HT1080 (cell line): ENCODE measurements at places on chromosomes 6 and 20. TPM values are rescaled to one million over a fixed set of nuclear protein-coding genes. Genes with fewer than 3 reads are reported as not detected.

LRRN4 gene
- total RNA-seq = 0.13 TPM in 1 of 2 replicates, not detected in the other

CCN6 gene
- total RNA-seq = not detected in 2 replicates

TULP4 gene
- total RNA-seq = 24.9 and 27.8 TPM in 2 replicates

SRSF12 gene
- total RNA-seq = not detected in 2 replicates

VSTM2L gene
- 0.27 TPM in 2 replicates for total RNA-seq

CFAP61 gene
- 0.35 TPM in 1 of 2 replicates, not detected in the other for total RNA-seq

VAPB gene
- 5.5 and 14.2 TPM in 2 replicates for total RNA-seq

FNDC1 gene
- not detected in 2 replicates for total RNA-seq

EYA2 gene
- total RNA-seq = not detected in 2 replicates

CPXM1 gene
- total RNA-seq = not detected in 2 replicates

ASIP gene
- total RNA-seq = not detected in 2 replicates

TUBB2B gene
- 0.10 TPM in 1 of 2 replicates, not detected in the other for total RNA-seq

DNA sequence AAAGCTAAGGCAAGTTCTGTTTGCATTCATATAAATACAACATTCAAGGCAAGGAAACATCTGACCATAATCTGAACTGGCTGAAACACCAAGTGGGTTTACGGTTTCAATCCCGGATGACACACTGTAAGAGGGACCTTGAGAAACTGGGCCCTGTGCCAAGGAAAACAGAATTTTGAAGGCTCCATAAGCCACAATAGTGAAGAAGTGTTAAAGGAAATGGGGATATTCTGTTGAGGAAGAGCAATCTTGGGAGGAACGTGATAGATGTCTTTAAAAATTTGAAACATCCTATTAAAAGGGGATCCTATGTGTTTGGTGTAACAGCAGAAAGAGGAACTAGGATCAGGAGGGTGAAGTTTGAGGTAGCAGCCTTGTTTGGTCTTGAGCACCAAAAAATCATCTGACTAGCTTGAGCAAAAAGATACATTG is 82.4 kb upstream of the TAB2 start:
- peak; percentile 84 for DNase-seq

DNA sequence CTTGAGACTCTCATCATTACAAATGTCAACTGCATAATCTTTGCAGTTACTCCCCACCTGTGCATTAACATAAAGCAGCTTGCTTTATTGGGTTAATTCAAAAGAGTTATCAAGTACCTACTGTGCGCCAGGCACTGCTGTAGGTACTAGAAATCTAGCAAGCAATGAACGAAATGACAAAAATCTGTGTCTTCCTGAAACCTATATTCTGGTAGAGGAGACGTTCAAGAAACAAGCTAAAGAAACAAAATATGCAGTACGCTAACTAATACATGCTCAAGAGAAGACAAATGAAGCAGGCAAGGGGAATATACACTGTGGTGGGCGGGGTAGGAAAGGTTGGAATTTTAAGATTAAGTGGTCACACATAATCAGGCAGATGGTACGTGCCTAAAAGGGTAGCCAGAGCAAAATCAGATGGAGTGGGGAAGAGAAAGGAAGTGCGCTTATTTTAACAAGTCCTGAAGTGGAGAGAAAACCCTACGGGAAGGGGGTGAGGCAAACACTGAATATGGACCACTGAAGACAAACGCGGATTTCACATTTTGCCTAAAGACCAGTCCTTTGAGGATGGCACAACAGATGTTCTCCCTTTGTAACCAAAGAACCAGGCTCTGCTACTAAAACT is 1.2 kb downstream of the ELOVL2 start:
- DNase-seq = no peak

DNA sequence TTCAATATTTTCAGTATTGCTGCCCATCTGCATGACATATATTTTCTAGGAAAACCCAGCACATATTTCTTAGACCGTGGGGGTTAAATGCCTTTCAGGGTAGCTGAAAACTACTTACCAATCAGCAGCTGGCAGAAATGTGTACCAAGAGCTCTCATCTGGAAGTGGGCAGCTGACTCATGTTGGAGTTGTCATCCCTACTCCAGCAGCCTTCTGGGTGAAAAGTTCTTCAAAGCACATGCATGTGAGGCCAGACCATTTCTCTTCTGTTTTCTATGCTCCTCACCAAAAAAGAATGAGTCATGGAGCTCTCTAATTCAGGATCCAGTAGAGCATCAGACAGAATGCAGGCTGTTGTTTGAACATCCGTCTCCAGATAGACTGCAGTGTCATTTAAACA is 135.5 kb downstream of the PAX1 start:
- DNase-seq = peak; percentile 83

- peak; percentile 53 for DNase-seq
Observed at GRCh38 chr20:63544958-63545516, 2.5 kb downstream of the SRMS start.

GRCh38 chr20:9945408-9945807 is 89.4 kb upstream of the ANKEF1 start:
- DNase-seq = peak; percentile 90

- DNase-seq = peak; percentile 78
Observed at GRCh38 chr6:30826961-30827342, 57.4 kb upstream of the DDR1 start.

- DNase-seq = peak; percentile 82
Observed at GRCh38 chr6:90790696-90791095, 203.8 kb upstream of the MAP3K7 start.

- DNase-seq = no peak
Observed at GRCh38 chr6:147870506-147871110, 362.1 kb downstream of the SAMD5 start.

- DNase-seq = no peak
Observed at GRCh38 chr6:84977363-84977705, 212.9 kb upstream of the TBX18 start.

DNA sequence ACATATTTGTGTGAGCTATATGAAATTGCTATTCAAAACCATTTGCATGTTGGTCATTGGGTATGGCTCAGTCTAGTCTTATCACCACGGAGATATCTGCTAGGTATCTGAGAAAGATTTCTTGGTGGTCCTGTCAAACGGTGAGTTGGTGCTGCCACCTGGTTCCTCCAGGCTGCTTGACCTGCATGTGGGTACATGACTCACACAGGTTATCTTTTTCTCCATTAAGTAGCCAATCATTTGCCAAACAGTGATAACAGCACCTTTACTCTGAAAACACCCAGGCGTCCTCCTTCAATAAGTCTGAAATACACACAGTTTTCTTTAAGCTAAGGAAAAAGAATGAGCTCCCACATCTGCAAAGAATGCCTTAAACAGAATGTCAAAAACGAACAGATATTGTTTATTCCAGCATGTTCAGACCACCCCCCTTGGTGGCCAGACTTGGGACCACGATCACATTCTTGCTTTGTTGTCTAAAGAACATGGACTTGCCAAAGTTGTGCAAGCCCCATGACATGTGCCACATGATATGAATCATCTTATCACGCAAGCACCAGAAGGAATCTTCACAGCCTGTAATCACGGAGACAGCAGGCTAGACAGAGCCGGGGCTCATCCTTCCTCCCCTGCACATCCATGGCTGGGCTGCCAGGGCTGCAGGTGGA is 200.7 kb upstream of the THBS2 start:
- DNase-seq = no peak

- DNase-seq = peak; percentile 29
Observed at GRCh38 chr20:22825076-22825475, 210.0 kb upstream of the SSTR4 start.

- DNase-seq = no peak
Observed at GRCh38 chr20:64152906-64153305, 11.3 kb upstream of the MYT1 start.

- no peak for DNase-seq
Observed at GRCh38 chr6:42263165-42263728, 45.6 kb upstream of the MRPS10 start.

DNA sequence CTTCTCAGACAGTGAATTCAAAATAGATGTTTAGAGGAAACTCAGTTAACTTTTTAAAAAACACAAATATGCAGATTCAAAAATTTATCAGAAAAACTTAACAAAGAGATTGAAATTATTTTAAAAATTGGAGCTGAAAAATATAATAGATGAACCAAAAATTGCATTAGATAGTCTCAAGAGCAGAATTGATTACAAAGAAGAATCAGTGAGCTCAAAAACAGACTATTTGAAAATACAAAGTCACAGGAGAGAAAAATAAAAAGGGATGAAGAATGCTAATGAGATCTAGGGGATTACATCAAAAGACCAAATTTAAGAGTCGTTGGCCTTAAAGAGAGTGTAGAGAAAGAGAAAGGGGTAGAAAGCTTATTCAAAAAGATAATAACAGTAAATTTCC is 700.5 kb downstream of the COL12A1 start:
- DNase-seq = no peak

DNA sequence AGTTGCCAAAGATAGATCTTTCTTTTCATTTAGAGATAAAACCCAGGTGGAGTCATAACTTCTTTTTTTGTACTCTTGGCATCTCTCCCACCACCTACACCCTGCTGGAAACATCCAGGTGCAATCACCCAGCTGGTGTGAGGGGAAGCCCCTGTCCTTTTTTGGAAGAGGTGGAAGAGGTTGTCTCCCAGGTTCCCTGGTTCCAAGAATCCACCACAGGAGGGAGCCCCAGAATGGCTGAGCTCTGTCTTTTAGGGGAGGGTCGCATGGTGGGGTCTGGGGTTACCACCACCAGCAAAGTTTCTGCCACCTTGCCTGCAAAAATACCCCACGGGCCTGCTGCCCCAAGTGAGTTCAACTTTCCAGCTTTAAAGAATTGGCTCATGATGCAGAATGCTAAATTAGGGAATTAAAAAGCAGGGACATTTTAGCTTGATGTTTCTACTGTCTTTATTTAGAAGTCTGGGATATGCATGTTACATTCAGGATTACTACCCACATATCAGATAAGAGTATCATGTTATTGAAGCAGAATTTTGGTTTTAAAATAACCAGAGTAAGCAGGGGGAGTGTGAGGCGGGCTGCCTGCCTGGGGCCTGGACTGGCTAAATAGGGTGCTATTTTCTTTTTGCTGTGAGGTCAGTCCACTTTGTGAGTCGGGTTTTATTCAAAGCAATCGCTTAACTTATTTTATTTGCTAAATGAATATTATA is 11.0 kb downstream of the SMOC2 start:
- DNase-seq = no peak

- no peak for DNase-seq
Observed at GRCh38 chr6:159098636-159099106, 53.9 kb upstream of the TAGAP start.

DNA sequence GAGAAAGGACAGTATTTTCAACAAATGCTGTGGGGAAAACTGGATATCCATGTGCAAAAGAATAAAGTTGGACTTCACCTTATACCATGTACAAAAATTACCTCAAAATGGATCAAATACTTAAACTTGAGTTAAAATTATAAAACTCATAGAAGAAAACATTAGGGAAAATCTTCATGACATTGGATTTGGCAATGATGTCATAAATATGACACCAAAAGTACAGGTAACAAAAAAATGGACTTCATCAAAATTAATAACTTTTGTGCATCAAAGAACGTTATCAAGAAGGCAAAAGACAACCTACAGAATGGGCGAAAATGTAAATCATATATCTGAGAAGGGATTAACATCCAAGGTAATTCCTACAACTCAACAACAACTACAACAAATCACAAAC is 355.3 kb upstream of the SOX4 start:
- DNase-seq = no peak

GRCh38 chr6:37804586-37804985 is 14.9 kb upstream of the ZFAND3 start:
- DNase-seq = no peak

GRCh38 chr6:50899306-50899870 is 80.7 kb downstream of the TFAP2B start:
- DNase-seq = no peak

- DNase-seq = no peak
Observed at GRCh38 chr20:14723614-14724013, 386.2 kb upstream of the FLRT3 start.

GRCh38 chr6:11632231-11632630 is 94.7 kb downstream of the TMEM170B start:
- no peak for DNase-seq

- peak; percentile 91 for DNase-seq
Observed at GRCh38 chr20:33914919-33915318, 78.8 kb upstream of the RALY start.

DNA sequence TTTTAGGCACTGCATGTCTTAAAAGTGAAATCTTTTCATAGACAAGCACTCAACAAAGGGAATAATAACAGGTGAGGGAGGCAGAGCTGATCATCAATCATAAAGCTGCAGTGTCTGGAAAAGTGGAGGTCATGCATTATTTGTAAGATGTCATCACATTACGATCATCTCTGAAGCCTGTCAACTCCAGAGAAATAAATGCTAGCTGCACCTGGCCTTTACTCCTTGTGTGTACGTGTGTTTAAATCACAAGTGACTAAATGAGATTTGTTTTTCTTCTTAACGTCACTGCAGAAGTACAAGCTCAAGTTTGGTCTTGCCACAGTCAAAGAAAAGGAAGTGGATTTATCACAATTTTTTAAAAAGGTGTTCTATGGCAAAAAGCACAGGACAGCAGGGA is 275.5 kb upstream of the SGK1 start:
- no peak for DNase-seq

DNA sequence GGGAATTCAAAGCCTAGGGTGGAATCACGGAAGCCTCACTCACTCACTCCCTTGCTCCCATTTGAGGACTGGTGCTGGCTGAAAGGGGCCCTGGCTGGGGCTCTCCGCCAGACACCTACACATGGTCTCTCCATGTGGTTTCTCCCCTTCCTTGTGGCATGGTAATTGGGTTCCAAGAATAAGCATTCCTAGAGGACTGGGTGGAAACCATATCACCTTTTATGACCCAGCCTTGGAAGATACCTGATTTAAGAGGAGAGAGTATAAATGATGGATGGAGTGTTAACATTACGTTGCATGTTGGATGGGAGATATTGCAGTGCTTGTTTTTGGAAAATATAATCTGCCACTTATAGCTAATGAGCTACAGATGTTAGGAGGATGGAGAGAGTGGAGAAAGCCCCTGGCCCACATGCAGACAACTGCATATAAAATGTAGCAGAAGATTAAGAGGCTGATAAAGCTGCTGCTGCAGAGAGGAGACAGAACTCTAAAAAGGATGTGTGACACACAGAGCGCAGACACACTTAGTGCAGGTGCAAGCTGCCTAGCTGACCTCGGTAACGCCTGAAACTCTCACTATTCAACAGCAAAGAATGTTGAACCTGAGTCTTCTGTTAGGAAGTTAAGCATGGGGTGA is 23.3 kb upstream of the CDKN1A start:
- DNase-seq = no peak

DNA sequence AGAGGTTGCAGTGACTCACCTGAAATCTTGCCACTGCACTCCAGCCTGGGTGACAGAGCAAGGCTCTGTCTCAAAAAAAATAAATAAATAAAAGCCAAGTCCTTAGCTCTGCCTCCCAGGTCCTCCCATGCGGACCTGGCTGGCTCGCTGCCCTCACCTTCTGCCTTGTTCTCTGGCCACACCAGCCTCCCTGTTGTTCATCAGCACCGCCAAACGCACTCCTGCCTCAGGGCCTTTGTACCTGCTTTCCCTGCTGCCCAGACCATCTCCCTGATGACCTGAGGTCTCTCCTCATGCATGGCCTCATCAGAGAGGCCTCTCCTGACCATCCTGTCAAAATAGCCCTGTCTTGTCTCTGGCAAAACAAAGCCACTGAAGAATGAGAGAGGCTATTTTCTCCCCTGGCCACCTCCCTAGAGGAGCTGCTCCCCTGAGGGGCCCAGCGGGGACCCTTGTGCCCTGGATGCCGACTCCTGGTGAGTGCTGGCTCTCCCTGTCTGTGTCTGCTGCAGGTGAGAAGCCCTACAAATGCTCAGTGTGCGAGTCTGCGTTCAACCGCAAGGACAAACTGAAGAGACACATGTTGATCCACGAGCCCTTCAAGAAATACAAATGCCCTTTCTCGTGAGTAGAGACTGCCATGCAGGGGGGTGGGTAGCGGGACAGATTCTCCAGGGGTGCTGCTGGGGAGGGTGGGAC is 22.6 kb upstream of the CHMP4B start:
- DNase-seq = no peak

GRCh38 chr6:116472706-116473105 is 11.5 kb downstream of the CALHM6 start:
- no peak for DNase-seq
